ENCODE measurements at places on chromosomes 2 and 18. TPM values are rescaled to one million over a fixed set of nuclear protein-coding genes. Genes with fewer than 3 reads are reported as not detected.

DNA sequence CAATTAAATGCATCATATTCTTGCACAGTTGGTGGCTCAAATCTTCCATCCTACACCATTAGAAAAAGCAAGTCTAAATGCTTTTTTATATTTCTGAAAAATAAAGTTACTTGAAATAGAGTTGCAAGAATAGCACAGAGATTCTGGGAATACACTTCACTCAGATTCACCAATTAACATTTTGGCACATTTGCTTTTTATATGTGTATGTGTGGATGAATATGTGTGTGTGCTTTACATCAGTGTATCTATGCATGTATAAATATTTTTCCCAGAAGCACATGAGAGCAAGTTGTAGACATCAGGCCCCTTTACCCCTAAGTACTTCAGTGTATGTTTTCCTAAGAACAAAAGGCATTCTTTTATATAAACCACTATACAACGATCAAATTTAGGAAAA is 27.6 kb upstream of the MSH2 start:
- no peak for DNase-seq

DNA sequence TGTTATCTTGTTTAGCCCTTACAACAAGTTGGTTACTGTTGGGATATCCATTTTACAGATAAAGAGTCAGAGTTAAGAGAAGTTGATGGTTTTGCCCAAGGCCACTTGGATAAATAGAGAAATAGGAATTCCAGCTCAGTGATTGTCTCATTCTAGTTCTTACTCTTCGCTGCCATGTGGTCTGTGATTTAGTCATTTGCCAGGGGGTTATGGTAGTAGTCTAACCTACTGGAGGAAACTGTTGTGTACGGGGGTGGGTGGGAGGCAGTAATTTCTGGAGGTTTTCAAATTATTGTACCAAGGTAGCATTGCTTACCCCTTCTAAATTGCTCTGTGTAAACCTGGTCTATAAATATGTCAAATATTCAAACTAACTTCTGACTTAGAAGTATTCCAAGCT is 110.4 kb downstream of the MAP2 start:
- no peak for DNase-seq

GRCh38 chr2:207090389-207090788 is 75.4 kb downstream of the KLF7 start:
- no peak for DNase-seq

GRCh38 chr2:16223161-16223840 is 283.0 kb downstream of the MYCN start:
- DNase-seq = no peak

GRCh38 chr2:226121046-226121738 is 678.4 kb downstream of the IRS1 start:
- no peak for DNase-seq

DNA sequence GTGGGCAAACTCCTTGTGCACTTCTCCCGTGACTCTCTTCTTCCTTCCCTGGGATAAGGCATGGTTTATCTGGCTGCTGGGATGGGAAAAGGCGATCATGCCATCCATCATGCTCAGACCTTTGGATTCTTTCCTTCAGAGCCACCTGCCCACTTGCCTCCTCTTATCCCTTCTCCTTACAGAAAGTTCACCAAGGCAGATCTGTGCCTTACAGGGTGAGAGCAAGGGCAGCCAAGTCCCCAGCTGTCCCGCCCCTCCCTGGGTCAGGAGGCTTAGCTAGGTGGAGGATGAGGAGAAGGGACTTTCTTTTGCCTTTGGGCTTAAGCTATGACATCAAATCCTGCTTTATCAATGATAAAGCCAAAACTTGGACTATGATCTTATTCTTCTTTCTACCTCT is 47.6 kb downstream of the KCNE4 start:
- no peak for DNase-seq

DNA sequence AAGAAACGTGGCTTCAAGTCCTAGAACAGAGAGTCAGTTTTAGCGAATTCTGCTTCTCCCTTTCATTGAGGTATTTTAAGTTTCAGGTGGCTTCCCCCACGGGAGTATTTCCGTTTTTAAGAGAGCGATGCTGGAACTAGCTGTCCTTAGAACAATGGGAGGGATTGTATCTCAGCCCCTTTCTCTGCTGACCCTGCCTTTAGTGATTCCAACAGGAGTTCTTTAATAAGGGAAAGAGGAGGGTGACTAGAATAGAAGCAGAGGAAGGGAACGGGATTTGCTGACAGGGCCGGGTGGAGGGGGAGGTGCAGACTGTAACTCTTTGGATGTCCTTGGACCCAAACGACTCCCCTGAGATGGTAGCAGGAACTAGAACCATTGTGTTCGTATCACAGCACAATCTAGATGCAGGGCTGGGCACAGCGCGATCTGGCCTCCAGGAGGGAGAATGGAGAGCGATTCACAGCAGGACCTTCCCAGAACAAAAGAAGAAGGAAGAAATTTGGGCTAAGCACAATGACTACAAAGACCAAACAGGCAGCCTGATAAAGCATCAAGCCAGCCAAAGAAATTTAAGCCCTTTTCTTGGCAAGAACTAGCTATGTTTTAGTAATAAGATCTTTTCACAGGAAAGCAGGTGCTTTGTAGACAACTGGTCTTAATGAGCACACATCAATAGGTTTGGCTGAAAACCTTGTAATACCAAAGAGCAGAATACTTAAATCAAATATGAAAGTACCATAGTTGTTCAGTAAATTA is 15.8 kb upstream of the RTTN start:
- peak; percentile 30 for DNase-seq

GRCh38 chr2:100783987-100784386 is 36.0 kb upstream of the NPAS2 start:
- no peak for DNase-seq

DNA sequence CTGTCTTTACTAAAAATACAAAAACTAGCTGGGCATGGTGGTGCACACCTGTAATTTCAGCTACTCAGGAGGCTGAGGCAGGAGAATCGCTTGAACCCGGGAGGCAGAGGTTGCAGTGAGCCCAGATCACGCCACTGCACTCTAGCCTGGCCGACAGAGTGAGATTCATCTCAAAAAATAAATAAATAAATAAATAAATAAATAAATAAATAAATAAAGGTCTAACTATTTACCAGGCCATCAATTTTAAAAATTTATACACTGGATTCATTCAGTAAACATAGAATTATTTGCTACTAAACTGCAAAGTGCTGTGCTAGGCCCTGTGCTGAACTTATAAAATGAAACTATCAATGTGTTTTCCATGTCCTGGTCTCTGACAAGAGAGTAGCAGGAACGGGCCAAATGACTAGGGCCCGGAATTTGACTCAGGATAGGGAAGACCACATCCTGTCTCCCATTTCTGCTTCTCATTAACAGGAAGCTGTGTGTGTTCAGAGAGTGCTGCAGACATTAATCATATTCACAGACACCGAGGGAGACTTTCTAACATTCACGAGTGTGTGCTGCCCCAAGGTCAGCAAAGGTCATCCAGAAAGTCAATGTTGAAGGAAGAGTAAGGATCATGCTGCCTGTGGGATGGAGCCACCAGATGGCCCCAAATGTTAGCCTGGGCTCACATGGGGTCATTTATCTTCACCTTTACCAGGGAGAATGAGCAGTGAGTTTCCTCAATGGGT is 95.8 kb downstream of the SPP2 start:
- DNase-seq = no peak

- no peak for DNase-seq
Observed at GRCh38 chr2:147365622-147366021, 479.2 kb upstream of the ACVR2A start.

DNA sequence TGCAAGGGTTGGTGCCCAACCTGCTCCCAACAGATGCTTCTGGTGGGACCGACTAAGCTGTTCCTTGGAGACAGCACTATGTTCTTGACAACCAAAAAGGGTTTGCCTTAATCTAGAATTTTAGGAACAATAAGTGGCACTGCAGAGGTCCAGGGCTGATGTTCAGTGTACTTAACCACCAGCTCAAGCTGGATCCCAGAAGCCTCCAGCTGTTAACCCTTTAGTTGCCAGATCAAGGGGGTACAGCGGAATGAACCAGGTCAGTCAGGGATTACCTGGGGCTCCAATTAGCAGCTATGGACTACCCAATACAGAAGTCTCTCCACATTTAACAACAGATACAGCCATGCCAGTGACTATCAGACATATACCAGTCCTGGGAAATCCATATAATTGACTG is 3.5 kb downstream of the GPR75 start:
- DNase-seq = no peak

DNA sequence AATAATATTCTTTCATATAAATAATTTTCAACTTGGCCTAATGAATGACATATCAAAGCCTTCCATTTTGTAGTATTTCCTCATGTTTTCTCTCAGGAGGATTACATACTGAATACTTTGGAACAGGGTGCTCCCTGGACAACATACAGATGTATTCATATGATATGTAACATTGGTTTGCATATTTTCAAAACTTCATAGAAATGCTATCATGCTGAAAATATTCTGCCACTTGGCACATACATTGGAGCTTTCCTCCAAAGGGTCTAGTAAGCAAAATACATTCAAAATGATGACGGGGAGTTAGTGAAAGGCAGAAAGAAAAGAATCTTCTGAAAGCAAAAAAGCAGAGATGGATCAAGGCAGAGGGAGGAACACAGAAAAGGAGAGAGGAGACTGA is 38.1 kb upstream of the RTN4 start:
- DNase-seq = no peak

GRCh38 chr2:149701241-149701640 is 113.7 kb upstream of the MMADHC start:
- DNase-seq = no peak

GRCh38 chr2:109428281-109428680 is 185.5 kb downstream of the SEPTIN10 start:
- DNase-seq = peak; percentile 57

DNA sequence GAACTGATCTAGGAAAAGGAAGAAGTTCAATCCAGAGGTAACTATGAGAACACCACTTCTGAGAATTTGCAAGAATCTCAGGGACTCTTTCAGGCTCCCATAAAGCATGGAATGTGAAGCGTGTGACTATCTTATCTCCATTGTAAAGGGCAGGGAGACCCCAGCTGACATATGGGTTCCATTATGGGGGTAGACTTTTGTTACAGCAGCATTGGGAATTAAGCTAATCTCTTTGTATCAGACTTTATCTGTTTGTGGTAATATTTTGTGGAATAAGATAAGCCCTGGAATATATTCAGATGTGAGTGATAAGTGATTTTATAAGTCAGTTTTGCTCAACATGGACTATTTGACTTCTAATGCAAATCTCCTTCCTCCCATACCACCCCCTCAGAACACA is 468.3 kb downstream of the MEIS1 start:
- DNase-seq = no peak

- DNase-seq = no peak
Observed at GRCh38 chr2:73078457-73079411, 7.2 kb upstream of the SFXN5 start.

DNA sequence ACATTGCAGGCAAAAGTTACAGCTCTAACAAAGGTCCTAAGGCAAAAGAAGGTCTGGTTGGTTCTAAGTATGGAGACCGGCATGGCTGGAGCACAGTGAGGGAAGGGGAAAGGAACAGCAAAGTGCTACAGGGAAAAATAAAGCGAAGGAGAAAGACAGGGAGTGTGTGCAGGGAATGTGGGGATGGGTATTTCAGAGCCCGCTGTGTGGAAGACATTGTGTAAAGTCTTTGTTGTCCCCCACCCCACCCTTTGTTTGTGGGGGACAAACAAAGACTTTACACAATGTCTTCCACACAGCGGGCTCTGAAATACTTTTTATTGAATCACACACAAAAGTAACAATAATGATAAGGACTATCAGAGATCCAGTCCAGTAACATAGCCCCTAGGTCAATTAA is 28.9 kb upstream of the C2orf15 start:
- DNase-seq = no peak

- no peak for DNase-seq
Observed at GRCh38 chr2:132424526-132425121, 8.0 kb downstream of the GPR39 start.

DNA sequence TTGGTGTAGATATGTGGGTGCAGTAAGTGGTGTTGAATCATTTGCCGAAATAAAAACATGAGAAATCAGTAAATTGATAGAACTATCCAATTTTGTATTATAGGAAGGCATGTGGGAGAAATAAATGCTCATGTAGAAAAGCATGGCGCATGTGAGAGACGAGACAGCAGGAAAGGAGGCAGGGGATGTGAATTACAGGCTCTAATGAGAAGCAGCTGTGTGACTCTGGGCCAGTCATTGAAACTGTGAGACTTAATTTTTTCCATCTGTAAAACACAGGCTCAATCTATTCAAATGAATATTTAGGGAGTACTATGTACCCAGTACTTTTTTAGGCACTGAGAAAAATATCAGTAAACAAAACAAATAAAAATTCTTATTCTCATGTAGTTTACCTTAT is 42.6 kb upstream of the MAP3K20 start:
- DNase-seq = no peak

- no peak for DNase-seq
Observed at GRCh38 chr18:37428288-37428974, 137.2 kb downstream of the CELF4 start.

GRCh38 chr2:54224997-54225396 is 31.0 kb downstream of the TSPYL6 start:
- DNase-seq = no peak

Gene SCRN3
- polyA plus RNA-seq = 12.7 TPM

Gene ZBTB7C
- 1.9 TPM for polyA plus RNA-seq

Gene SERPINB10
- polyA plus RNA-seq = not detected

Gene LAMA1
- polyA plus RNA-seq = 0.41 TPM

Gene DSG3
- 0.50 TPM for polyA plus RNA-seq

Gene IL18RAP
- polyA plus RNA-seq = not detected

Gene SETBP1
- 1.3 TPM for polyA plus RNA-seq

All from aorta (tissue), 5 donors.